Mammary epithelial cell (primary cell): ENCODE measurements at places on chromosomes 2 and 18. TPM values are rescaled to one million over a fixed set of nuclear protein-coding genes. Genes with fewer than 3 reads are reported as not detected.

DNA sequence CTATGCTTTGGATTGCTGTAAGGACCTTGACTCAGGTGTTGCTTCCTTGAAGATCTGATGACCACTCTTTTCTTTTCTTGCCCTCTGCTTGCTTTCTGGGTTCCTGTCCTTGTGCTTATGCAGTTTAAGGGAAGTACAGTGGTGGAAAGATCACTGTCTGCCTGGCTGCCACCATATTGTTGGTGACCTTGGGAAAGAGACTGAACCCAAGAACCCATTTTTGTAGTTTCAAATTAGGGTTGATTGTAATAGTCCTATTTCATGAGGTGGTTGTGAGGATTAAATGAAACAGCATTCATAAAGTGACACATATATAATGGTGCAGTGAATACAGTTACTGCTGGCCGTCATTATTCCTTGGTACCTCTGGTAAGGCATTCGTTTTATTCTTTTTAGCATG, 41.1 kb downstream of the MAP4K4 start:
- DNase-seq = no peak

- no peak for DNase-seq
Measured at GRCh38 chr18:77529492-77530176, 280.0 kb downstream of the GALR1 start.

GRCh38 chr2:62596061-62596921, 90.3 kb upstream of the TMEM17 start:
- peak; percentile 32 for DNase-seq

GRCh38 chr2:71130905-71131244, 441 bp downstream of the MPHOSPH10 start:
- no peak for DNase-seq

- DNase-seq = no peak
Measured at GRCh38 chr2:2881499-2881898, 496.1 kb downstream of the EIPR1 start.

- no peak for DNase-seq
Measured at GRCh38 chr2:239889641-239890121, 135.5 kb downstream of the NDUFA10 start.

CYP27A1 gene
- 14.5 TPM for total RNA-seq

AFF3 gene
- total RNA-seq = 0.03 TPM in 1 of 2 replicates, not detected in the other

RESP18 gene
- total RNA-seq = not detected in 2 replicates

TUBA3E gene
- total RNA-seq = not detected
